Progenitor cell of endocrine pancreas (in vitro differentiated cells): ENCODE measurements at places on chromosomes 4 and X. TPM values are rescaled to one million over a fixed set of nuclear protein-coding genes. Genes with fewer than 3 reads are reported as not detected.

DNA sequence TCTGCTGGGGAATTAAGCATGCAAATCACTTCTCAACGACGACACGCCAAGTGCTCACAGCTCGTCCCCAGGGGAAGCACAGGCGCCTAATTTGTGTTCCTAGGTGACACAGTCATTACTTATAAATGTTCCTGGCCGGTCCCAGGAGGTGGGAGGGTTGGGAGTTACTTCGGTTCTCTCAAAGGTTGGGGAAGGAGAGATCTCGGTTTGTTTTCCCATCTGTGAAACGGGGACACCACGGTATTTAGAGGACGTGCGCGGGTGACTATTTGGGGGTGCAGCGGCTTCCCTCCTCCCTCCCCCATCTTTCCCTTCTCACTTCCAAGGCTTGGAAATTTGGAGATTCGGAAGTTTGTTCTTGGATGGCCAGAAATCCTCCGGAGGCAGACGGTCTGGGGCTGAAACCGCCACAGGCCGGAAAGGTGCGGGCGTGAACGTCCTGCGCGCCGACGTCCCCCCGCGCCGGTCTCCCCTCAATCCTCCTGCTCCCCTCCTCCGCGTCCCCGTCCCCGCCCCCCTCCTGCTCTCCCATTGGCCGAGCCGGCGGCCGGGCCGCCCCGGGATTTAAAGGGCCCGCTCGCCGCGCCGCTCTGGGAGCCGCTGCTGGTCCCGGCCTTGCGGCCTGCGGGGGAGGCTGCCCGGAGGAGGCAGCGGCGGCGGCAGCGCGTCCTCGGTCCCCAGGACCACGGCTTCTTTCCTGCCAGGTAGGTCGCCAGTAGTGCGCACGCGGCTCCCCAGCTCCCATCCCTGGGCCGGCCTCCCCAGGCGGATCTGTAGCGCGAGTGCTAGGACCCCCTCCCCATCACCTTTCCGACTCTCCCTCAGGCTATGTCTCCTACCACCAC lies at the start of gene PORCN:
PORCN (plus strand) TSS at position 593 of the 845 bp plus-strand sequence. CDS start 829 bp downstream, outside the sequence.
- peaks cover 2% of the 10 kb centered on the region for H3K4me1 ChIP-seq
- H3K27me3 ChIP-seq = no peaks in the 10 kb centered on the region
- H3K27ac ChIP-seq = peak within 1 kb of the TSS; percentile 71
- peak; percentile 52 for DNase-seq

TGIF2LX gene
- total RNA-seq = not detected in 2 replicates

SFRP2 gene
- 1.3 and 3.2 TPM in 2 replicates for total RNA-seq

NLGN4X gene
- 43.4 and 45.0 TPM in 2 replicates for total RNA-seq

- DNase-seq = no peak
- H3K36me3 ChIP-seq = peaks cover 29% of the 10 kb centered on the region
- no peak overlapping the region for H3K4me3 ChIP-seq
- no peak overlapping the region for H3K27ac ChIP-seq
- no peaks in the 10 kb centered on the region for H3K4me1 ChIP-seq
- no peaks in the 10 kb centered on the region for H3K27me3 ChIP-seq
These were observed 50.5 kb upstream of the CD99 start for GRCh38 chrX:2640436-2641150.

YY2 gene
- 2.2 and 2.3 TPM in 2 replicates for total RNA-seq

PLAC8 gene
- total RNA-seq = 4.7 and 5.9 TPM in 2 replicates

- H3K27me3 ChIP-seq = no peaks in the 10 kb centered on the region
- DNase-seq = no peak
- H3K4me1 ChIP-seq = no peaks in the 10 kb centered on the region
- no peak overlapping the region for H3K27ac ChIP-seq
These were observed 203.7 kb upstream of the EMCN start for GRCh38 chr4:100721490-100721889.

DNA sequence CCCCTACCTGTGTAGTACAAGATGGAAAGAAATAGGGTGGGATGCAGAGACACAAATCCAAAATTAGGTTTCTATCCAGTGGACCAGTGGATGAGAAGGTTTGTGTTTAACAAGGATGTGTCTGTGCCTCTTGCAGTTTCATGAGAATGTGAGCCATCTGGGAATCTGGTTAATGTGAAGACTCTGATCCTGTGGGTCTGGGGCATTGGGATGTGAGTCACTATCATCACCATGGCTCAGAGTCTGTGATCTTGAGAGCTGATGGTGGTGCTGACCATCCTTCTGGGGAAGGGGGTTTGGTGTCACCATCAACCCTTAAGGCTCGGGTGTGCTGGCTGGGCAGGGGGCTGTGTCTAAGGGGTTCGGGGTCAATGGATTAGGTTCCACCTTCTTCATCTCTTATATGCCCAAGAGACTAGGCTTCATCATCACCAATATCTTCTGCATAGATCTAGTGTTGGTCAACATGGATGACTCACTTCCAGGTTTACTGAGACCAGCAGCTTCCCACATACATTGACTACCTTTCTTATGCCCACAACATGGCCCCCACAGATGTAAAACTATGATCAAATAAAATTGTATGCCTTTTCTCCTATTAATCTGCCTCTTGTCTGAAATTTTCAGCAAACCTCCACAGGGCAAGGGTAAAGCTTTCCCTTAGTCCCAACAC lies 65.7 kb upstream of the MID1 start:
- peaks cover 3% of the 10 kb centered on the region for H3K4me1 ChIP-seq
- H3K27me3 ChIP-seq = no peaks in the 10 kb centered on the region

- H3K27ac ChIP-seq = peak overlapping the region; percentile 91
- H3K36me3 ChIP-seq = no peaks in the 10 kb centered on the region
- H3K4me1 ChIP-seq = peaks cover 10% of the 10 kb centered on the region
- H3K27me3 ChIP-seq = no peaks in the 10 kb centered on the region
These were observed 12.4 kb downstream of the FSTL5 start for GRCh38 chr4:162151386-162151785.

VSIG4 gene
- not detected in 2 replicates for total RNA-seq

NAA10 gene
- total RNA-seq = 85.3 and 86.3 TPM in 2 replicates
